ENCODE measurements at places on chromosomes 16 and 17. TPM values are rescaled to one million over a fixed set of nuclear protein-coding genes. Genes with fewer than 3 reads are reported as not detected.
A peak's percentile ranks its signal among the peaks of the same experiment; 100 is the strongest.

Gene KRTAP4-9
- total RNA-seq: not detected

Gene TM4SF5
- not detected for total RNA-seq

Gene MYH2
- 0.02 TPM for total RNA-seq

Gene TSPAN10
- 3.2 TPM for total RNA-seq

Gene CLEC18A
- total RNA-seq: 3.4 TPM

Gene C1QTNF8
- total RNA-seq: not detected

GRCh38 chr17:2025220-2025621, at the start of gene RTN4RL1:
Gene RTN4RL1, minus strand, starts transcription at chr17:2025334. Its CDS starts 469 bp downstream, at chr17:2024865.
- peak; percentile 31 for DNase-seq

DNA sequence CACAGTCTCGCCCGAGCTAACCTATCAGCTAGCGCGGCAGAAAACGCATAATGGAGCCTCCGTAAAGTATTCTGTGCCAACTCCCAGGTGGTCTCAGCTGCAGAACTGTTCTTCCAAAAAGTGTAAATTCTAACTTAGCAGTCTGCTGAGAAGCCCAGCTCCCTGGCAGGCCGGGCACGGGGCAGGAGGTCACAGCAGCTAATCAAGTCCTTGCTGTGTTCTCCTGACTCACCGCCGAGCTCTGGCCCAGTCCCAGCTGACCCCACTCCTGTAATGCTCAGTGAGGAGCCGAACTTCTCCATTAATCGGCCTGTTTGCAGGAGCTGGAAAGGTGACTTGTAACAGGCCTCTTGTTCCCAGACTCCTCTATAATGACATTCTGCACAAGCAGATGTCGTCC, 193.3 kb downstream of the IRX3 start:
- DNase-seq: peak; percentile 12

DNA sequence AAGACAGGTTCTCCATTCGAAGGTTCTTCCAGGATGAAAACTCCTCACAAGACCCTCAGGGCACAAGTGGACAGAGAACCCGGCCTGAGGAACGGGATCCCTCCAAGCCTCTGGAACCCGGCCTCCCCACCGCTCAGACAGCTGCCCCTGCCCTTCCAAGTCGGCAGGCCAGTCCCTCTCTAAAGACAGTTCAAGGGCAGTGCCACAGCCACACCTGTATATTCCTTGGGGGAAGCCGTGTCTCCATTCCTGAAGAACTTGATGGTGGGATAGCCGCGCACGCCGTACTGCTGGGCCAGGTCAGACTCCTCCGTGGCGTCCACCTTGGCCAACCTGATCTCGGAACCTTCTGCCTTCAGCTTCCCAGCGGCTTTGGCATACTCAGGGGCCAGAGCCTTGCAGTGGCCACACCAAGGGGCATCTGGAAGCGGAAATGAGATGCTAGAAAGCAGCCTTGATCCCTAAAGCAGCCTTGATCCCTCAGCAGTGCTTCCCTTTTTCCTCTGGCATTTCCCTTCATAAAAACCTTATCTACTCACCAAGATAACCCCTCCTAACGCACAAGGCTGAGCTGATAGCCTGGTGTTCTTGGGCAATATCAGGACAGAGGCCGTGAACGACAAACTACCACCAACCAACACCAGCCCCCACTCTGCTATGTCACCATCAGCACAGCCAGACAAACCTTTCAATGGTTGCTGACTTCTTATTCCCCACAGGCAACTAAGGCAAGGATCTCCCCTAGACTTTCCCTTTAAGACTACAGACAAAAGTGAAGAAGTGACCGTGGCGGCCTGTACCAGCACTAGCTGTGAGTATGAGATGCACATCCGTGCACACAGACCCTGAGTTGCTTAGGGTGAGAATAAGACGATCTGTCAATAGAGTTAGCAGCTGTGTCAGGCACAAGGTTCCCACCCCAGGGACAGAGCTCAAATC, 1.1 kb downstream of the P4HB start:
- DNase-seq: no peak

DNA sequence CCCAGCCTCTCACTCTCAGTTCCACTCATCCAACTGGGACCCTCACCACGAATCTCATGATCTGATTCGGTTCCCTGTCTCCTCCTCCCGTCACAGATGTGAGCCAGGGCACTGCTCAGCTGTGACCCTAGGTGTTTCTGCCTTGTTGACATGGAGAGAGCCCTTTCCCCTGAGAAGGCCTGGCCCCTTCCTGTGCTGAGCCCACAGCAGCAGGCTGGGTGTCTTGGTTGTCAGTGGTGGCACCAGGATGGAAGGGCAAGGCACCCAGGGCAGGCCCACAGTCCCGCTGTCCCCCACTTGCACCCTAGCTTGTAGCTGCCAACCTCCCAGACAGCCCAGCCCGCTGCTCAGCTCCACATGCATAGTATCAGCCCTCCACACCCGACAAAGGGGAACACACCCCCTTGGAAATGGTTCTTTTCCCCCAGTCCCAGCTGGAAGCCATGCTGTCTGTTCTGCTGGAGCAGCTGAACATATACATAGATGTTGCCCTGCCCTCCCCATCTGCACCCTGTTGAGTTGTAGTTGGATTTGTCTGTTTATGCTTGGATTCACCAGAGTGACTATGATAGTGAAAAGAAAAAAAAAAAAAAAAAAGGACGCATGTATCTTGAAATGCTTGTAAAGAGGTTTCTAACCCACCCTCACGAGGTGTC, 26.6 kb downstream of the STH start:
- no peak for DNase-seq

GRCh38 chr17:68870976-68871375, 84.2 kb downstream of the ABCA8 start:
- DNase-seq: no peak

- DNase-seq: no peak
Measured at GRCh38 chr16:7313170-7313569, 19.5 kb upstream of the RBFOX1 start.

GRCh38 chr17:46972346-46972745, 6.7 kb downstream of the RPRML start:
- no peak for DNase-seq

- DNase-seq: peak; percentile 54
Measured at GRCh38 chr17:42312285-42313130, 24.2 kb downstream of the STAT5A start.

DNA sequence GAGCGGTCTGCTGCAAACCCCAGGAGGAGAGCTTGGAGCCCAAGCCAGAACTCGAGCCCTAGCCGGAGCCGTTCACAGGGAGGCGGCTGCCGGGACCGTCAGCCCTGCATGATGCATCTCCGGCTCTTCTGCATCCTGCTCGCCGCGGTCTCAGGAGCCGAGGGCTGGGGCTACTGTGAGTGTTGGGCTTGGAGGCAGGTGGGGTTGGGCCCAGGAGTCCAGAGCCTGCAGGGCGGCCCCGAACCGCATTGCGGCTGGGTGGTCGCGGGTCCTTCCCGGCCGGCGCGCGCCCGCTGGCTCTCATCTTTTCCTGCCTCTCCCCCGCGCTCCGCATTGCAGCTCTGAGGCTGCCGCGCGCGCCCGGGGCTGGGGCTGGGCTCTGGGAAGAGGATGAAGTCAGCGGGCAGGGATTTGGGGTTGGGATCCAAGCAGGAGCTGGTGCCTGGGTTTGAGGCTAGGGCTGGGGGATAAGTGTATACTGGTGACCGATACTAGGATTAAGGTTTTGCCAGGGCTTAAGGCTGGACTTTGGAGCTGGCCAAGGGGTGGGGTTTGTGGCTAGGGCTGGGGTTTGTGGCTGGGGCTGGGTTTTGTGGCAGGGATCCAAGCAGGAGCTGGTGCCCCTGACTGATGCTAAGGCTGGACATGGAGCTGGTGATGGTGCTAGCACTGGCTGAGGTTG, 532 bp downstream of the CNTNAP1 start:
- DNase-seq: peak; percentile 55

- DNase-seq: no peak
Measured at GRCh38 chr17:63911041-63911635, at the start of gene CSHL1. Gene CSHL1, minus strand, starts transcription at chr17:63911258. Its CDS starts 62 bp downstream, at chr17:63911196.

GRCh38 chr16:82017911-82018568, 6.8 kb upstream of the SDR42E1 start:
- DNase-seq: no peak

- DNase-seq: no peak
Measured at GRCh38 chr16:84540194-84540593, 35.7 kb upstream of the MEAK7 start.

- DNase-seq: no peak
Measured at GRCh38 chr16:30972872-30973271, 12.1 kb upstream of the HSD3B7 start.

DNA sequence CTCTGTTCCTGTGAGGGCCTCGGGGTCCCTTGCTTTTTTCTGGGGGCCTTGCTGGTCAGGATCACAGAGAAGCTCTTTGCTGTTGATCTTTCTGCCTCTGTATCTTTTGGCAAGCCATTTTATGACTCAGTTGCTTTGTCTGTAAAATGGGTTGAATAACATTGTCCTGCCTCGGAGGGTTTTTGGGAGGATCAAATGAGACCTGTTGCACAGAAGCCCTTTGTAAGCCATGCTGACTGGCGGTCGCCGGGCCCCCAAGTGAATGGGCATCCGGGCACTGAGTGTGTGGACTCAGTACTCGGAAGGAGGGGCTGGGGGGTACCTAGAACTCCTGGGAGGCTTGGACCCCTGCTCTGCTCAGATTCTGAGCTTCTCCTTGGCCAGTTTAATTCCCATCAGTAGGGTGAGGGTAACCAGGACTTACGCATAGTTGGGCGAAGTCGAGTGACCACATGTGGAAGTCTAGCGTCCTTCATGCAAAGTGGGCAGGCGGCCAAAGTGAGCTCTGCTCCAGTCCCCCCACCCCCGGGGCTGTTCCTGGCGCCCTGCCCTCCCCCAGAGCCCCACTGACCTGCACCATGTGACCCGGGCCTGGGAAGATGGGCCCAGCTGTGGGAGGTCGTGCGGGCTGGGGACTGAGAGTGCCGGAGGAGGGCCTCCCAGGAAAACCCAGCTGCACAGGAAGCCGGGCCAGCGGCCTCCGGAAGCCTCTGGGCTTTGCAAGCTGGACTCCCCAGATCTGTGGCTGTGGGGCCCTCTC, 284.0 kb downstream of the SEC14L1 start:
- peak; percentile 92 for DNase-seq

DNA sequence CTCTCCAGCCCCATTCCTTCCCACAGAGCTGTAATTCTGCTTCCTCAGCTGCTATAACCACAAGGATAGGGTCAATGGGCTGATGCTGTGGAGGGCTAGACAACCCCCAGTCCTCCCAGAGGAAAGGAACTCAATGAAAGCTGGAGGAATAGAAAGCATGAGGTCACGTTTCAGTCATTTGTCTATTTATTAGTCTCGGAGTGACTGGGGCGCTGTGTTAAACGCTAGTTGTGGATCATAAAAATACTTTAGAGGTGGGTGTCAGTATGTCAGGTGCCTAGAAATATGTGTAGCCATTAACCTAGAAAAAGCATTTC, 787 bp upstream of the CCL3L1 start:
- DNase-seq: no peak

GRCh38 chr17:48994549-48995303, 2.5 kb upstream of the IGF2BP1 start:
- DNase-seq: no peak

DNA sequence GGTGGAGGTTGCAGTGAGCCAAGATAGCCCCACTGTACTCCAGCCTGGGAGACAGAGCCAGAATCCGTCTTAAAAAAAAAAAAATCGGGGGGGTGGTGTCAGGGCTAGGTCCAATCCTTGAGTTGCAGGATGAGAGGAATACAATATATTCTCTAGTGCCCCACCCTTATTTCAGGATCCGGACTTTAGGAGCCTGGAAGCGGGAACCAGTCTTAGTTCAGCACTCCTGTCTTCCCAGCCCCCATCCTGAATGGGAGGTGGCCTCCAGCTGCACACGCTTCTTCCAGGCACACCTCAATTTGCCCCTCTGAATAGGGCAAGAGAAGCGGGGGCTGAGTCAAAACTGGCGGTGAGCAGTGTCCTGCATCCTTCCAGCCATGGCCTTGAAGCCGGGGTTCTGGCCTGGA, 1.6 kb downstream of the FHOD1 start:
- DNase-seq: no peak

DNA sequence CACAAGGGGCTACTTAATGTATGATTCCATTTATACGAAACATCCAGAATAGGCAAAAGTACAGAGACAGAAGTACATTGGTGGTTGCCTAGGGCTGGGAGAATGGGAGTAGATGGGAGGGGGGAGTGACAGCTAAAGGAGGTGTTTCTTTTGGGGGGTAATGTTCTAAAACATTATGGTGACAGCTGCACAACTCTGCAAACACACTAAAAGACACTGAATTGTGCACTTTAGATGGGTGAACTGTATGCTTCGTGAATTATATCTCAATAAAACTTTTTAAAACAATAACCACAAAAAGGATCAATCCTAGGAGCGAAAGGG, 661 bp downstream of the LYRM9 start:
- DNase-seq: no peak

GRCh38 chr16:84047206-84047605, 4.6 kb upstream of the SLC38A8 start:
- DNase-seq: no peak

GRCh38 chr17:8572764-8573163, 57.8 kb downstream of the MYH10 start:
- DNase-seq: no peak

GRCh38 chr16:64627288-64627687, 494.6 kb downstream of the CDH11 start:
- no peak for DNase-seq

GRCh38 chr17:49357516-49357915, 4.5 kb downstream of the ZNF652 start:
- no peak for DNase-seq

DNA sequence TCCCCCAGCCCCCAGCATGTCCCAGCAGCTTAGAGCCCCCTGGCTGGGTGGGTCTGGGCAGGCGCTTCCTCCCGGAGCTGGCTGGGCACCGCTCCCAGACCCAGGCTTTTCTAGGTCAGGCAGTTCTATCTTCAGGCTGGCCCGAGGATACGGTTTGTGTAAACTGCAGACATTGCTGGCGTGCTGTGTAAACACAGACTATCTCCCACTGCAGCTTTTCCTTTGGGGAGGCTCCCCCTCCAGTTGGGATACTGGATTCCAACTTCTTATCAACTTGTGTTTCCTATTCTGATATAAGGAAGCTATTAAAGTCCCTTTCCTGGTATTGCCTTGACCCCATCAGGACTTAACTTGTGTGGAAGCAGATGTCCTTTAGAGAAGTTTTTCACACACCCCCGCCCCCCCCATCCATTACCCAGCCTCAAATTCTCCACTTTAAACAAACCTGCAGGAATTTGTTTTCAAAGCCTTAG, 18.3 kb upstream of the GNA13 start:
- DNase-seq: no peak

GRCh38 chr17:66805567-66805966, 29.4 kb upstream of the CACNG5 start:
- DNase-seq: no peak

DNA sequence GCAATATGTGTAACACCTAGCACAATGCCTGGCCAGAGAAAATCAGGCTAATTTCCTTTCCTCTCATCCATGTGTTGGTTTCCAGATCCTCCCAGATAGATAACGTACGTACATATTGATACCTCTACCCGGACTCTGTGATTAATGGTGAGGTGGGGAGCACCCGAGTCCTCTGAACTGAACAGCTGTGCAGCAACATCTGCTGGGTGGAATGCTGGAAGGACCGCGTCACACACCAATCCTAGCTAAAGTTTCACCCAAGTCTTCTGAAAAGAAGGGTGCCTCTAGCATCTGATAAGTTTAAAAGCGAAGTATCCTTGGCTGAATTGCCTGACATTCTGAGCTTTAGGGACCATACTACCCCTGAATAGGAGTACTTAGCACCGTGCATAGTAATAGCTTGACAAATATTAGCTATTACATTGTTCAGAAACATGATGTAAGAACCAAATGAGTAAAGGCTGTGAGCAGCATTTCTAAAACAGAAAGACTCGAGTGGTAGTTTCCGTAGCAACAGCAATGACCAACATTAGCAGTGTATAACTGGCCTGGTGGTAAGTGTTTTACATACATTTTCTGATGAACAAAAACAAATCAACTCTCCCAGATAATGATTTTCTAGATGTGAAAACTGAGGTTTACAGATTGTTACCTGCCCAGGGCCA, 91.4 kb downstream of the SYCE1L start:
- peak; percentile 76 for DNase-seq
